ENCODE measurements at places on chromosomes 1 and 21.

DNA sequence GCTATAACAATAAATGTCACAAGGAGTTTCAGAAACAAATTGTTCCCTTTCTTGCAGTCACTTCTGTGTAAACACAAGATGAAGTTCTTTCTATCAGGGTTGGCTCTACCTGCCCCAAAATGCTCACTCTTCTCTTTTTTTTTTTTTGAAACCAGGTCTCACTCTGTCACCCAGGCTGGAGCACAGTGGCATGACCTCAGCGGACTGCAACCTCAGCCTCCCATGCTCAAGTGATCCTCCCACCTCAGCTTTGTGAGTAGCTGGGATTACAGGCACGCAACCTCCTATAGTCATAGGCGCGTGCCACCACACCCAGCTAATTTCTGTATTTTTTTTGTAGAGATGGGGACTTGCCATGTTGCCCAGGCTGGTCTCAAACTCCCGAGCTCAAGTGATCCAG is 10.5 kb upstream of the CTNNBIP1 start:
- DNase-seq = no peak

GRCh38 chr21:37032293-37032692 is 25.8 kb downstream of the RIPPLY3 start:
- DNase-seq = no peak

DNA sequence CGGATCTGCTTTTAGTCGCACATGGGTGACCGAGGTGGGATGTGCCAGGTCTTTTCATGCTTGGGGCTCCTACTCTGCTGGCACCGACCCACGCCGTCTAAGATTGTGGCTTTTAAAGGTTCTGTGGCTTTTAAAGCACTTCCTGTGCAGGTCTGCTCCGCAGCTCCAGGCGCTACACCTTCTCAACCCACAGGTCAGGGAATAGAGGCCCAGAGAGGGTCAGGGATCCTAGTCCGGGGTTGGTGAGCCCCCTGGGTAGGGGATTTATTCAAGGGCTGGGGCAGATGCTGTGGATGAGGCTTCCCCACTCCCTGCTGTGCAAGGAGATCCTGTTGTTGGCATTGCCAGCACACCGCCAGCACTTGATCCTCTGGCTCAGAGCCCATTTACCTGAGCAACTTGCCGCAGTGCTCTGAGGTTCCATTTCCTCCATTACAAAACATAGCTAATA is 212.8 kb upstream of the RAB4A start:
- no peak for DNase-seq

GRCh38 chr1:161473348-161473747 is 31.9 kb upstream of the FCGR2A start:
- DNase-seq = peak; percentile 55

GRCh38 chr1:166811691-166812090 is 27.6 kb upstream of the POGK start:
- no peak for DNase-seq

DNA sequence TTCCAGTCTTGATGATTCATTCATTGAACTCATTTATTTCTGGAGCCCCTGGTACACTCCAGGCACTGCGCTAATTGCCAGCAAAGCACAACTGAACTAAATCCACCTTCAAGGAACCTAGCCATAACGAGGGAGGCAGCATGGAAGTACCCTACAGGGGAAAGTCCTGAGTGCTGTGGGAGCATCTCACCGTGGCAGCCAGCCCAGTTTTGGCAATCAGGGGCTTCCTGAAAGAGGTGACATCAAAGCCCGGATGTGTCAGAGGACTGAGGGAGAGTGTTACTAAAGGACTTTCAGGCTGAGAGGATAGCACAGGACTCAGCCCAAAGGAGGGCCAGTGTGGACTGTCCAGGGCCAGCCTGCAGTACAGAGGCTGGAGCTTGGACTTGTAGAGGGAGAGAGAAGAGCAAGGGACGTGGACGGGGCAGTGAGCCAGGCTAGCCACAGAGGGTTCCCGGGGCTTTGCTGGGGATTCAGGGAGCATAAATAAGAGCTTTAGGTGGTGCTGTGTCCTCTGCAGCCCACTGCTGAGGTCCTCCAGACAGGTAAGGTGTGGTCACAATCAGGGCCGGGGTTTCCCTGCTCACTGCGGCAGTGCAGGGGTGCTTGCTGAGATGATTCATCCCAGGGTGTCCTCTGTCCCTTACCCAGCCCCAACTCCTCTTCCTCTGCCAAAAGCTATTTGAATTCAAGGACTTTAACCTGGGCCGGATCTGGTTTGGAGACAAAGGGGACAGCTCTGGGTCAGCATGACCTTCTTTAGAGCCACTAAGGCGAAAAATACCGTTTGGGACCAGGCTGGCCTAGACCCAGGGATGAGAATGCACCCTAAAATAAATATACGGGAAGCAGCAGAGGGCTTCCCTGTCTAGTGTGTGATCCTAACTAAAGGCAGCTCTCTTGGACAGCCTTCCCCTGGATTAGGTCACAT is 128.3 kb downstream of the EDEM3 start:
- no peak for DNase-seq

DNA sequence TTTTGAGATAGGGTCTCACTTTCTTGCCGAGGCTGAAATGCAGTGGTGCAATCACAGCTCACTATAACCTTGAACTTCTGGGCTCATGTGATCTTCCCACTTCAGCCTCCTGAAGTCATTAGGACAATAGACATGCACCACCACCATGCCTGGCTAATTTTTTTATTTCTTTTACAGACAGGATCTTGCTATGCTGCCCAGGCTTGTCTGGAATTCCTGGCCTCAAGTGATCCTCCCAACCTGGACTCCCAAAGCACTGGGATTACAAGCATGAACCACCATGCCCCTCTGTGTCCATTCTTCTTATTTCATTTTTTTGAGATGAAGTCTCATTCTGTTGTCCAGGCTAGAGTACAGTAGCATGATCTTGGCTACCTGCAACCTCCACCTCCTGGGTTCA is 12.0 kb upstream of the KLHL20 start:
- no peak for DNase-seq

DNA sequence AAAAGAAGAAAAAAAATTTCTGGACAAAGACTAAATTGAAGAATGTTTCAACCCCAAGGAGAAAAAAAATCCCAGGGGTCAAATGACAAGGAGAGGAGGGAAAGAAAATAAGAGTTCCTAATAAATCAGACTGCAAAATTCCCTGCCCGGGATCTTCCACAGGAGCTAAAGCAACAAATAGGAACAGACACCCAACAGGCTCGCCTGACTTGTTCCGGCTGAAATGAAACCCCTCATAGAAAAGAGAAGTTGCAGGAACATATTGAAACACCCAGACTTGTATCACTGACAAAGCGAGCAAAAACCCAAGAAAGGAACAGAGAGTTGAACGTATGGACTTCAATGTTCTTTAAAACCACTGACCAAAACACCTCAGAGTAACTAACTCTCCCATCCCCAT is 123.0 kb downstream of the TIAM1 start:
- no peak for DNase-seq

- DNase-seq = no peak
Measured at GRCh38 chr1:108753363-108753762, 6.9 kb downstream of the STXBP3 start.

DNA sequence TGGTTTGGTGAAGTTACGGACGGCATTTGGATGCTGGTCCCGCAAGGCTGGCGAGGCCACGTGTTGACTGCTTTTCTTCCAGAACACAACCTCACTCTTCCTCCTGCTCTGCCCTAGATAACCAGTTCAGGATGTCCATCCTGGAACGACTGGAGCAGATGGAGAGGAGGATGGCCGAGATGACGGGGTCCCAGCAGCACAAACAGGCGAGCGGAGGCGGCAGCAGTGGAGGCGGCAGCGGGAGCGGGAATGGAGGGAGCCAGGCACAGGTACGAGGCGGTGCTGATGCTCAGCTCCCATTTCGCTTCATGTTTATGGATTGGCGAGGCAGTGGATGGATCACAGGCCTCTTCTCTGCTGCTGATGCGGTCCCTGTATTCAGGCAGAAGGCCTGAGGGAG is 38.8 kb upstream of the VAMP3 start:
- DNase-seq = no peak

GRCh38 chr1:42035205-42035829 is 116.6 kb upstream of the HIVEP3 start:
- DNase-seq = peak; percentile 68

DNA sequence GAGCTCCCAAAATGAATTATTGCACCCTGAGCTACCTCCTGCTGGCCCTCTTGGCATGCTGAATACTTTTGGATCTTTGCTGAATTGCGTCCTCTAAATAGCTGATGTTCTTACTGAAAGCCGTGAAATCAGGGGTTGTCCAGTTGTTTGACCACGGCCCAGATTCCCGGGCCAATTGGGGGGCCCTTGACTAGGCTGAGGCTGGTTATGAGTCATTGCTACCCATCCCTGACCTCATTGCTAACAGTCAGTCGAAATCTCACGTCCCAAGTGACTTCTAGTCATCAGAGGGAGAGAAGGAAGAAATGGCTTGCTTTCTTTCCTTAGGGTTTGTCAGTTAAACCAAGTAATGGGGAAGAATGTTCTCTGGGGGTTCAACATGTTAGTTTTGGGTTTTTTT is 37.4 kb downstream of the SMYD2 start:
- DNase-seq = no peak

- no peak for DNase-seq
Measured at GRCh38 chr21:42574234-42575027, 60.8 kb downstream of the SLC37A1 start.

- no peak for DNase-seq
Measured at GRCh38 chr21:37784591-37785318, 131.5 kb downstream of the KCNJ6 start.

DNA sequence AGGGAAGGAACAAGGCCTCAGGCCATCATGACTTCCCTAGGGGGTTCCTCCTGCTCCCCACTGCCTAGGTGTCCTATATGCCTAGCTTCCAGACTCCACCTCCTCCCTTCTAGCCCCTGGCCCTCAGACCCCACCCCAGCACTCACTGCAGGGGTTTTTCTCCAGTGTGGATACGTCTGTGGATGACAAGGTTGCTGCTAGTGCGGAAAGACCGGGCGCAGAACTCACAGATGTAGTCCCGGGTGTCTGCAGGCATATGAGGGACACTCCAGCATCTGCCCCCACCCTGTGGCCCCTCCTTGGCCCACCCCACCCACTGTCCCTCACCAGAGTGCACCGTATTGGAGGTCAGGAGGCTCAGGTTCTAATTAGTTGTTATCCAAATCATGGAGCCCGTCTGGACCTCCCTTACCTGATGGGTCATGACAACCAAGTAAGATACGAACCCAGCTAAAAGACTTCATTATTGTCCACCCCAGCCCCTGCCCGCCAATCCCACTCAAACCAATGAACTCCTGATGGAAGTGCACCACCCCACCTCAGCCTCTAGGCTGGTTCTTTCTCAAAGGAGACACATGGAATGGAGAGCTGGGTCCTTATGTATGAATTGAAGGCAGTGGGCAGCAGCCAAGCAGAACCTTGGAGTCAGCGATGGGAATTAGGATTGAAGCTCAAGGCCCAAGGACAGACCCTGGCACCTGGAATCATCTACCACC is 8.2 kb downstream of the ZNF692 start:
- DNase-seq = no peak

GRCh38 chr1:53025034-53025768 is 36.8 kb upstream of the PODN start:
- DNase-seq = no peak

- no peak for DNase-seq
Measured at GRCh38 chr1:37481289-37482003, 7.1 kb downstream of the ZC3H12A start.

- DNase-seq = no peak
Measured at GRCh38 chr1:14437417-14437918, 161.0 kb upstream of the KAZN start.

- DNase-seq = no peak
Measured at GRCh38 chr21:15472108-15473040, 257.4 kb upstream of the USP25 start.

DNA sequence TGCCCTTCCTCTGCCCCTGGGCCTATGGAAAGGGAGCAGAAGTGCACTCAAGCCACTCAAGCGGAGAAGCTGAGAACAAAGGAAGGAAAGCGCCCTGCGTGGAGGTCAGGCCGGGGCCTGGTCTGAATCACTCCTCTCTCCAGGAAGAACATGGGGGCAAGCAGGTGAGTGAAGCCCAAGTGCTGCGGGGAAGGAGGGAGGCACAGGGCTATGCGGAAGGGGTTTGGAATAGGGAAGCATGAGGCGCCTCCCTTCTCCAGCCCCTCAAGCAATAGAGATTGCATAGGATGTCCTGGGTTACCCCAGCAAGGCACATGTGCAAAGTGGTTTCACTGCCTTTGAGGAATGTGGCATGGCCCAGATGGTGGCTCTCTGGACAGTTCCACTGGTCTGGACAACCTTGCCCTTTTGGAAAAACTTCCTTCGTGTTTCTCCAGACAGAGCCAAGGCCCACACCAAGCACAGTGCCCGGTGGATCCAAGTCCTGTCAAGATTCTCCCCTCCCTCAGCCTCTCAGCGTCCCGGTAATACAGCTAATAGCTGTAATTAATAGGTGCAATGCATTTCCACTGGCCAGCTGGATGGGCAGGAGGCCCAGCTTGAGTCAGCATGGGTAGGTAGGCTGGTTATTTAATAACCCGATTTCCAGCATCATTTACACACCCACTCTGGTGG is 13.7 kb downstream of the BLACAT1 start:
- no peak for DNase-seq

- no peak for DNase-seq
Measured at GRCh38 chr1:177092001-177092400, 72.5 kb downstream of the ASTN1 start.
